ENCODE measurements at places on chromosomes 11 and 22.

- no peak for DNase-seq
These were observed 330 bp upstream of the POLD3 start for GRCh38 chr11:74592063-74592440.

DNA sequence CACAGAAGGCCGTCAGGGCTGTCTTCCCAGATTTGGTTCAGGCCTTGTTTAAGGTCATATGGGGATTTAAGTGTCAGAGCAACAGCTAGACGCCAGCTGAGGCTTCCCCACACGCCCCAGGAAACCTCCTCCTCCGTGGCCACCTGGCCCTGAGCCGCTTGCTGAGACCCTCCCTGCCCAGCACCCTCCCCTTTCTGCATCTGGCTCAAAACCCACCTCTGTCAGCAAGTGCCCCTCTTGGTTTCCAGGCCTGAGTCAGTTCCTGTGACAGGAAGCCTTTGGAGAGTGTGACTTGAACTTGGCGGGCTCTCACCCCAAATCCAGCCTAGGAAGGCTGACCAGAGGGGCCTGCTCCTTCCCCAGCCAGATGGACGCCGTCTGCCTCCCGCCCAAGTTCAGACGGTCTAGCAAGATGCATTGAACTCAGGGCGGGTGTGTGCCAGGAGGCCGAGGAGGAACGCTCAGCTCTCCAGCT is 561 bp downstream of the FXYD2 start:
- DNase-seq = no peak

GRCh38 chr11:117816846-117817367 is 7.6 kb downstream of the FXYD2 start:
- no peak for DNase-seq

GRCh38 chr11:94787801-94788200 is 19.6 kb downstream of the AMOTL1 start:
- peak; percentile 65 for DNase-seq

DNA sequence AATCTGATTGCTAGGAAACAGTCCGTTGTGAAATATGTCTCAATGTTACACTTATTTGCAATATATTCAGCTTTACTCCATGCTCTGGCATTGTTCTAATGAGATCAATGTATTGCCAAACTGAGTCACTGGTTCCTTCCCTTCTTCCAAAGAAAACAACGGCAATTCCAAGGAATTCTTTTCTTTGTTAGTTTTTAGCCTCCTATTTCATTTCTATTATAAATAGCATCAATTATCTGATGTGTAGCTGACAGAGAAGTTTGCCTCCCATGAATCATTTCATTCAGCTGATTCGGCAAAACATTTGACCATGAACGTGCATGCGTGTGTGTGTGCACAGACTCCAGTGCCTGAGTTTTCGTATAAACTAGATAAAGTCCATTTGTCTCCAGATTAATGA is 346.8 kb downstream of the ETS1 start:
- DNase-seq = no peak

GRCh38 chr22:43088984-43089717 is at the start of gene TTLL1:
TSS of gene TTLL1 (minus strand) at chr22:43089391. CDS start at chr22:43075586, 13,805 bp downstream.
- DNase-seq = peak; percentile 94

- DNase-seq = no peak
These were observed 5.5 kb downstream of the ZC3H12C start for GRCh38 chr11:110098645-110099044.

- no peak for DNase-seq
These were observed 519.0 kb downstream of the TBC1D22A start for GRCh38 chr22:47281126-47282106.

- no peak for DNase-seq
These were observed 366.4 kb downstream of the CASP12 start for GRCh38 chr11:104531894-104532293.

DNA sequence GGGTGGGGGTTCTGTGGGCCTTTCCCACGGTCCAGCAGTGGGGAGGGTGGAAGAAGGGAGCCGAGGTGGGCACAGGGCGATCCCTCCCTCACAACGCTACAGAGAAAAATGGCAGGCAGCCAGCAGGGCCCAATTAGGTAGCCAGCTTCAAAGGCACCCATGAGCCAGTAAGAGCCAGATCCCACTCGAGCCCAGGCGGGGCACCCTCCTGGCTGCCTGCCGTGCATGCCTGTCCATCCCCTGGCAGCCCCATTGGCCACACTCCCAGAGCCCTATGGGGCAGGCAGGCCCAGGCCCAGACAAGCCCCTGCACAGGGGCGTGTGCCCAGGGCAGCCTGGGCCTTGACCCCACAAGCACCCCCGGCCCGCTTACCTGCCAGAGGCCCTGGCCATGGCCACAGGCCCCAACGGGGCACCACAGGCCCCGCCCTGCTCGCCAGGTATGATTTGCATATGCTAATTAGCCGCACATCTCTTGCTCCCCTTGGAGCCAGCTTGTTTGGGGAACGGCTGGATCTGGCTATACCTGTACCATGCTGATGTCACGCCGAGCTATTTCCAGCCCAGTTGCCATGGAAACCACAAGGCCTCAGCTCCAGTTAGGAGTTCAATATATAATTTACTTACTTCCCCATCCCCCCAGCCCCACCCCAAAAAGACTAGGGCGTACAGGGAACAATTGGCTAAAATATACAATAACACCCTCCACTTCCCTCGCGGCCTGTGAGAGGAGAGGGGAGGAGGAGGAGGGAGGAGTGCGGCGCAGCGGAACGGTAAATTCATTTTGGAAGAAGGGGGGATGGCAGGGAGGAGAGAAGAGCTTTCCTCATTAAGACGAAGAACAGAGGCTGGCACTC is 47.5 kb upstream of the TCF20 start:
- DNase-seq = no peak

DNA sequence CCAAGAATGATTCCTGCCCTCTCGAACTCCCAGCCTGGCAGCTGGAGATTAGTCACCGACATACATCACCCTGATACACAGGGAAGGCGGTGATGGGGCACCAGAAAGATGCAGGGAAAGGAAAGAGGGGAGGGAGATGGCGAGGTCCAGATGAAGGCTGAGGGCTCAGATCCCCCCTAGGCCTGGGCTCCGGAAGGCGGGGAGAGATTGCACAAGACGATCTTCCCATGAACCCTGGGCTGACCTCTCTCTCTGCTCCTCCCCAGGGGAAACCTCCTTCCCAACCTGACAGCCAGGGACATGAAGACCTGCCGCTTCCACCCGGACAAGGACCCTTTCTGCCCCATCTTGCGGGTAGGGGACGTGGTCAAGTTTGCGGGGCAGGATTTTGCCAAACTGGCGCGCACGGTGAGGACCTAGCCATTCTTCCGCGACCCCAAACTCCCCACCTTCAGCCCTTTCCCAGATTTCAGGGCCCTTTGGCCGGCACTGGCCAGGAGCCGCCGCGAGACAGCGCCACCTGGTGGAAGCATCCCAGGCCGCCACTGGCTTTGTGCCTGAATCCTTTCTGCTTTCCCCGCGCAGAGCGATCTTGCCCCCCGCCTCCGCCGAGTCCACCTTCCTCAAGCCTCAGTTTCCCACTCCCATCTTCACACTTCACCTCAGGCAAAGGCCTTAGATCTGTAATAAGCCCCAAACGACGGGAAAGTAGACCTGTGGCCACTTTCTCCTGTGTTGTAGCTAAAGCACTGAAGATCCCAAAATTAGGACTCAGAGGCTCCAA is 11.5 kb downstream of the P2RX3 start:
- peak; percentile 33 for DNase-seq

DNA sequence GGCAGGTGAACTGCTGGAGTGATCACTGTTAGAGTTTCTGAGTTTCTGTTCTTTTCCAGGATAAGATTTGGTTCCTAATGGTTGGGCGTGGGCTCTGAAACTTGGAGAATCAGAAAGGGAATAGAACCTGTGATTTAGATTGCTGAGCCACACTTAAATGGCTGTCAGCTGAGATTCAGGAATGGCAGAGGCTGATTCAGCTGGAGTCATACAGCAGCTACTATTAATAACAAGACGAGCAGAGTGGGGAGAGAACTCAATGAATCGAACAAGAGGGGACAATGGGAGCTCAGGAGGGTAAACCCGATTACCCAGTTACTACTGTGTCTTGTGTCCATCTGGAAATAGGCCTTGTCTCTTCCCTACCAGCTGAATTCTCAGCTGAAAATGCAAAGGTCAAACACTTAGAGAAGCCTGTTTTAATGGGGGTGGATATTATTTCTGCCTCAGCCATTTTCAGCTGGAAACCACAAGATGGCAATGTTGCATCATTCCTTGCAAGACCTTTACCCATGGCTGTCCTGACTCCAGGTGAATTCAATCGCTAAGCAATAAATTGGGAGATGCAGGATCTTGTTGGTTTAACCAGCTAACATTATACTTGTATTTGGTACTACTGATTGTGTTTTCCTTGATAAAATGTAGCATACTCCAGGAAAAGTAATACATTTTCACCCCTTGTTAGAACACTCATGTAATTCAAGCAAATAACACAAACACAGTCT is 104.5 kb upstream of the RAG2 start:
- DNase-seq = peak; percentile 81

- peak; percentile 80 for DNase-seq
These were observed 360.5 kb downstream of the BUD13 start for GRCh38 chr11:116412118-116412889.

- DNase-seq = no peak
These were observed 16.4 kb upstream of the PAMR1 start for GRCh38 chr11:35541621-35542375.

- peak; percentile 22 for DNase-seq
These were observed 22.9 kb downstream of the MS4A6E start for GRCh38 chr11:60349990-60350389.

DNA sequence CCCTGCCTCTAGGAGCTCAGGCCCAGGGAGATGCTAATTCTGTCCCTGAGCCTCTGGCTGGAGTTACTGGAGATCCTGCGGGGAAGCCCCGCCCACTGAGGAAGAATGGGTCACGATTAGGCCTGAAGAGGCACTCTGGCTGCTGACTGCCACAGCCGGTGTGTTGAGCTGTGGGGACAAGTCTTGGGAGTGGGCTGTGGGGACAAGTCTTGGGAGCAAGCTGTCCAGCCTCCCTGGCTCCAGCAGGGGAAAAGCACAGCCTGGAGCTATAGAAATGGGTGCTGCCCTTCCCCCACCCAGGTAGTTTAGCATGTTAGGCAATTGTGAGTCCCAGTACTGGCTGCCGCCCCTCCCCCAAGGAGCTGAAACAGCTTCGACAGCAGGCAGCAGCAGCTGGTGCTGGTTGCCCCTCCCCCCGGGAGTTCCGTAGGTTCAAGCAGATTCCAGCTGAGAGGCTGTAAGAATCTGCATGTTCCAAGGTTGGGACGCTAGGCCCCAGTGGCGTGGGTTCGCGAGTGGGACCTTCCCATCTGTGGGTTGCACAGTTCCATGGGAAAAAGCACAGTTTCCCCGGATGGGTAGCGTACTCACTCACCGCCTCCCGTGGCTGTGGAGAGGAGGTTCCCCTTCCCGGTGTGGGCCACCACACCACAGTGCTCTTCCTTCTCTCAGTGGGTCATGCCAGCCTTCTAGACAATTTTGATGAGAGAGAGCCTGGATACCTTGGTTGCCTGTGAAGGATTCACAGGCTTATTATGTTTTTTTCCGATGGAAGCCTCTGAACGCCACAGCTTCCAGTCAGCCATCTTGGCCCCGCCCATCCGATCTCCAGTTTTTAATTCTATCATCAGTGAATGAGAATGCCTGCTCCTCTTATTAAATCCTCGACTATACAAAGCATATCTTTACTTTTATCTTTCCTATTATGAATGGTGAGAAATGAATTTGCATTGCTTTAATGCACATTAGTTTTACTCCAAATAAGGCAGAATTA is 61.5 kb downstream of the MSANTD4 start:
- no peak for DNase-seq

DNA sequence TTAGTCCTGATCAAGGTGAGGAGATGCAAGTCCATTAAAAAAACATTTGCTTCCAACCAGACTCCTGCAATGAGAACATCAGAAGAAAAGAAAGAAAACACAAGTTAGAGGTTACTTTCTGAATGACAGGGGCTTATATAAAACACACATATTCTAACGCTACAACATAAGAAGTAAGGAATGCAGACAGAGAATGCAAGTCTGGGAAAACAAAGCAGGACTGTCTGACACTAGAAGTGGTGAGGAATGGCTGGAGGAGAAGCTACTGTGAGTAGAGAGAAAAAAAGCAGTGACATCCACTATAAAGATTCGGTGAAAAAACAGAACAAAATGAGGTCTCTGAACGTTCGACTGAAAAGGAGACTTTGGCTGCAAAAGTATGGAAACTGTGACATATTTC is 12.3 kb downstream of the TMEM216 start:
- DNase-seq = no peak

DNA sequence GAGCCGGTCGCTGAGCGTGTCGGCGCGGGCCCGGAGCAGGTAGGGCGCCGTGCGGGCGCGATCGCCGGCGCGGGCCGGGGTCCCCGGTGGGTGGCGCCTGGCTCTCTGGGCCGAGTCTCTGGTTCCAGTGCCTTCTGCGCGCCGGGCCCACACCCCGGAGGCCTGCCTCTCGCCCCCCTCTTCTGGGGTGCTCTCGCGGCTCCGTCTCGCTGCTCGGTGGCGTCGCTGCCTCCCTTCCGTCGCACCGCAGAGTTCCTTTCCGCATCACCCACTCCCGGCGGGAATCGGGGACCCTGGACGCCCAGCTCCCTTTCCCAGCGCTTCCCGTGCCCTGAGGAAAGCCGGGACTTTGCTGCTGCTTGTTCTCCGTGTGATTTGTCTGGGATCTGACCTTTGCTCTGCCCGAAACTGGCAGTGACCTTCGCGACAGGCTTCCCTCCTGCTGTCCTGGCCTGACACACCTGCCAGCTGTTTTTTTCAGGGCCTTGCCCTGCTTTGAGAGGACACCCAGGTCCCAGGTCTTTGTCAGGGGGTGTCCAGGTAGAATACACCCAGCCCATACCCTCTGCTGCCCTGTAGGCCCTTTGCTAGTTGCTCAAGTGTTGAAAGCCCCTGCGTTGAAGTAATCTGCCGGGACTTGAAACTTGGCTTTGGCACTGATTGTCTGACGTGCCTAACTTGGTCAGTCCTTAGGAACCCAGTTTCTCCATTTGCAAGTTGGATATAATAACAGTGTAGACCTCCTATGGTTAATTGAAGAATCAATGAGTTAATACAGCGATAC is 711 bp downstream of the FDX1 start:
- DNase-seq = peak; percentile 83

DNA sequence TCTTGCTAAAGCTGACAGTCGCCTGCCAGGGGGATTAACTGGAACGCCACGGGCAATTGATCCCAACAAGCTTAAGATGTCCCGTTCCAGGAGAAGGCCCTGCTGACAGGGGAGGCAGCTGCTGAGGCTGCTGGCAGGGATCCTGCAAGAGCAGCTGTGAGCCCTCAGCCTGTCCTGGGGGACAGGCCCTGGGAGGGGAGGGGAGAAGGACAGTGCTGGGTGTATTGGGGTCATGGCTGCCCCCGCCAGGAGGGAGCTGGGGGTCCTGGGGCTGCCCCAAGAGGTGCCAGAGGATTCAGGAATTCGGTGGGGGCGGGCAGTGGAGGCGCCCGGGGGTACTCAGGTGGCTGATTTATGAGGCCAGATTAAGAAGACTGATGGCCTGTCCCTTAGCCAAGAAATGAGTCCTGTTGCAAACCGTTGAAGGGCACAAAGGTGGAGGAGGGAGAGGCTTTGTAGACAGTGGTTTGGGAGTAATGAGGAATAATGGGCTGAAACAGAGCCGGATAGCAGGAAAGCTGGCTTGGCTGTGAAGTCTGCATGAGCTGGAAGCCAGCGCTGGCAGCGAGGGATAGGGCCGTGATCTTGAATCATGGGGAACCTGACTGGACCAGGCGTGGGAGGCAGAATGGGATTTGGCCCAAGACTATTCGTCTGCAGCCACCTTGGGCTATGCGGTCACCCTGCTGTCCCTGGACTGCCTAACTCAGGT is 133.5 kb downstream of the CACNA1I start:
- no peak for DNase-seq

Data from small intestine (tissue), 16 donors.